ENCODE measurements at places on chromosomes 13 and 19. TPM values are rescaled to one million over a fixed set of nuclear protein-coding genes. Genes with fewer than 3 reads are reported as not detected.

Gene GAPDHS
- not detected for polyA plus RNA-seq

GRCh38 chr19:5492281-5492634 lies 37.0 kb downstream of the ZNRF4 start:
- no peak for DNase-seq

Gene KLK14
- polyA plus RNA-seq, result 0.10 TPM

DNA sequence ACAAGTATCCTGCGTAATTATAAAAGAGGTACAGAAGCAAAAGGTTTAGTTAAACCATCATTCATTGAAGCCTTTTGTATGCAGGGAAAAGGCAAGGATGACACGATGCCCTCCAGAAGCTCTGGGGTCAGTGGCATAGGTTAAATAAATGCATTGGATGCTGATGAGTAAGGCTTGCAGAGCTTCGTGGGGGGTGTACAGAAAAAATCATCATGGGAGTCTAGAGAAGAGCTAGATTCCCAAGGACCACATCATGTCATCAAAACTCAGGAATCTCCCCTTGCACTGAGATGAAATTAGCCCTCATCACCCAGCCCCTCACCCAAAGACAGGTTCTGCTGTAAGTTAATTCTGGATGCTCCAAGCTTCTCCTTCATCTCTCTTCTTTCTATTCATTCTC lies 8.3 kb downstream of the FPR1 start:
- no peak for DNase-seq

DNA sequence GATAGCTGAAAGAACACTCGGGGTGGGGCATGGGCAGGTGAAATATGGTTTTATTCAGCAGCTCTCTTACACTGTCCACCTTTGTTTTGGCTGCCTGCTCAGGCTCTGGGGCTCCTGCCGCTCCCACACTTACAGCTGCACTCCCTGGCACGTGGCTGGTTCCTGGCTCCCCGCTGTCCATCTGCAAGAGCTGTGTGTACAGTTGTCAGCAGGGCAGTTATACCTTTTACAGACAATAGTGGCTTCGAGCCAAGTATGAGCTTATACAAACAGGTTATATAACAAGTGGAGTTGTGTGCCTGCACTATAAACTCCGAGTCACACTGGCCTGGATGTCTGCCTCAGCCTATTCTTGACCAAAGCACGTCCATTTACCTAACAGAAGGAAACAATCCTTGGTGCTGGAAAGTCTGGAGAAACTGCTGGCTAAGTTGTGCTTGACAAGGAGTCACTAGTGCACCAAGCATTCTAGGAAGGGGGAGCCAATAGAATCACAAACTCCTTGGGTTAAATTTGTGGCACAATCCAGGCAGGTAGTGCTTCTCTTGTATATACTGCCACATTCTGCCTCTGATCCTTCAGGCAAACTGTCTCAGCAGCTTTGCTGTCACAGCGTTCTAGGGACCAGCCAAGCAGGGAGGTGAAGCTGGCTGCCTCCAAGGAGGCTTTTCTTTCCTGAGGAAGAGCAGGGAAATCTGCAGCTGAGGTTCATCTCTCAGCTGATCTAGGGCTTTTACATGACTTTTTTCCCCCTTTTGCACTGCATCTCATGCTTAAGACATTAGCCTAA lies 68.2 kb downstream of the NHLRC3 start:
- DNase-seq, result no peak

Gene ZNF543
- 1.7 TPM for polyA plus RNA-seq

DNA sequence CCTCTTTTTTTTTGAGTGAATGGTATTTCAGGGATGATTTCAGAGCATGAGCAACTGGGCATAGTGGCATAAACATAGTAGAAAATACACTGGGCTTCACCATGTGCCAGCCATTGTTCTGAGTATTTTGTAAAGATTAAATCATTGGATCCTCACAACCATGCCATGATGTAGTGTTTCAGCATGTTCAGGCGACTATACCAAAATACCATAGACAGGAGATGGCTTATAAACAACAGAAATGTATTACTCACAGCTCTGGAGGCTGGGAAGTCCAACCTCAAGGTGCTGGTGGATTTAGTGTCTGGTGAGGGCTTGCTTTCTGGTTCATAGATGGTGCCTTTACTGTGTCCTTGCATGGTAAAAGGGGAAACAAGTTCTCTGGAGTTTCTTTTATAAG lies 101.5 kb upstream of the KL start:
- no peak for DNase-seq

DNA sequence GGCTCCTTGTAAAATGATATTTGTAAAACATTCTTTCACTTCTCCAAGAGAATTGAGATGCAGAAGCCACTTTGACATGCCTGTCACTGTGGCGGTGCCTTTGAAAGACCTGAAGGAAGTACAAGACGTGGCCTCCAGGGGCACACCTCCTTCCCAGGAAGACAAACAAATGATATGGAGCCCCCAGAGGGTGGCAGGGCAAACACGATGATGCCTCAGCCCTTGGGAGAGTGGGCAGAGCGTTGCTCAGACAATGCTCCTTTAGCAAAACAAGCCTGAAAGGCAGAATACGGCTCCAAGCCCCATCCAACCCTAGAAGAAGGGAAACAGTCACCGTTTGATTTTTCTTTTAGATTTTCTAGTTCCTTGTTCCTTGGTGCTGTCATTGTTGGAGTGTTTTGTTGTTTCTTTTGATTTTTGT lies 9.2 kb upstream of the ATP12A start:
- DNase-seq, result no peak

DNA sequence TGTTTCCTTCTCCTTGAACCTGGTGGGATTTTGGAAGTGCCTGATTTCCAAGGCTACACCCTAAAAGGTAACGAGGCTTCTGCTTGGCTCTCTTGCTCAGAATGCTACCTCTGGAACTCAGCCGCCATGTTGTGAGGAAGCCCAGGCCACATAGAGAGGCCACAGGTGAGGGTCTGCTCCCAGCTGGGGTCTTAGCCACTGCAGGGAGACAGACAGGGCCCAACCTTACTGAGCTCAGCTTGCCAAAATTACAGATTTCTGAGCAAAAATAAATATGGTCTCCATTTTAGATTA lies 61.4 kb downstream of the GPR12 start:
- DNase-seq, result no peak
